Neural crest cell (in vitro differentiated cells): ENCODE measurements at places on chromosomes 13 and 19. TPM values are rescaled to one million over a fixed set of nuclear protein-coding genes. Genes with fewer than 3 reads are reported as not detected.

DNA sequence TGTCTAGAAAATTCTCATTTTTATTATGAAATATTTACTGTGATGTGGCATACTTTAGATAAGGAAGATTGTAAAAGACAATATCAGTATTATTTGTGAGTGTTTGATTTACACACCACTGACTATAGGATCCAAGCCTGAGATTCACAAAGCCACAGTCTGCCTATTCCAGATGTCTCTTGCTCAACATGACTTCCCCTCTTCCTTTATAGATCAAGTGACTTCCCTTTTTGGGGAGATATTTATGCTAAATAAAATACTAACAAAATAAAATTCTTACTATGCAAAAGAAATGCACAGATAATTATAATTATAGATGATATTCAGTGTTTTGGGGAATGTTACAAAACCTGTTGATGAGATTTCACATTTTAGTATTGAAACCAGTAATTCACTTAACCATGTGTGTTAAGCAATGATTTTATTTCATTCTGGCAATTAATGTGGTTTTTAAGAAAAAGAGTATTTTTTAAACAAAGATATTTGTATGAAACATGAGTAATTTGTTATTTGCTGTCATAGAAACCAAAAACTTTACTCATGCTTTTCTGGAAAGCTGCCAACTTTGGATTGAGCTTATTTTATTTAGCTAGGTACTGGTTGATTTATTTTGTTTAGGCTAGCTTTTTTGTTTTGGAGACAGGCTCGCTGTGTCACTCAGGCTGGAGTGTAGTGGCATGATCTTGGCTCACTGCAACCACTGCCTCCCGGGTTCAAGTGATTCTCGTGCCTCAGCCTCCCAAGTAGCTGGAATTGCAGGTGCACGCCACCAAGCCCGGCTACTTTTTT lies 13.7 kb upstream of the GPR183 start:
- DNase-seq: no peak

- no peak for DNase-seq
These were observed 105.6 kb upstream of the PEG3 start for GRCh38 chr19:56946159-56946558.

DNA sequence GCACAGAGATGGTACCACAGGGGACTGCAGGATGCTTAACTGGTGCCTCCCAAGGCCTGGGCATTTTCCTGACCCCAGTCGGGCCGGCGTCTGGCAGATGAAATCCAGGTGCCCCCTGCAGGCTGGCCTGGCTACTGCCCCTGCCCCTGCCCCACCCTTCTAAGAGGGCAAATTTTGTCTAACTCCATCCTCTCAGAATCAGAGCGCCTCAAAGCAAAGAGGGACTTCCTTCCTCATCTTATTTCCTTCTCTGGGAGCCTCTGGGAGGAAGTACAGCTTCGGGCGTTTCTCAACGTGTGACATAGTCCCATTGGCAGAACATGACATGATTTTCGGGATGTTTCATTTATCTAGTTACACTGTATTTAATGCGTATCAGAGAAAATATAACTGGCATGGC lies 2.7 kb downstream of the PRKACA start:
- peak; percentile 21 for DNase-seq

- no peak for DNase-seq
These were observed 24.9 kb downstream of the EPS15L1 start for GRCh38 chr19:16446724-16447368.

OR10H1 gene
- total RNA-seq: not detected in 2 replicates
